Stimulated activated CD8-positive, alpha-beta memory T cell treated with anti-CD3 and anti-CD28 coated beads, Interleukin-2, amount 100 ng/mL, for 1 hour (primary cell): ENCODE measurements at places on chromosomes 5 and 9.

GRCh38 chr5:179262126-179262920, 82.9 kb downstream of the ADAMTS2 start:
- no peak for DNase-seq

DNA sequence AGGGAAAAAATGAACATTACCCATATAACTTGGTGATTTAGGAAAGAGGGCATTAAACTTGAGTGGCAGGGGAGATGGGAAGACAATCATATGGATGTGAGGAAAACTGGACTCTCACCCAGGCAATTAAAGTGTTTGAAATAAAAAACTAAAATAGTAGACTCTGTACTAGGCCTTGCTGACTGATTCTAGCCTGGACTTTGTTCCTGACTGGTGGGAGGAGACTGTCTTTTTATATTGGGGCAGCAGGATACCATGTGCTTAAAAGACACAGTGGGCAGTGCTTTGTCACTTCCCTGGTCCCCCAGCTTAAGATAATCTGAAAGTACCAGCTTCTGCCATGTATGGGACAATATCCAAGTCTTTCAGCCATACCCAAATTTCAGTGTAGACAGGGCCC, 107.0 kb downstream of the ACTL7B start:
- no peak for DNase-seq

- DNase-seq: no peak
Observed at GRCh38 chr9:14779566-14780022, 57.1 kb upstream of the CER1 start.

GRCh38 chr5:15243301-15244020, 256.5 kb upstream of the FBXL7 start:
- no peak for DNase-seq

DNA sequence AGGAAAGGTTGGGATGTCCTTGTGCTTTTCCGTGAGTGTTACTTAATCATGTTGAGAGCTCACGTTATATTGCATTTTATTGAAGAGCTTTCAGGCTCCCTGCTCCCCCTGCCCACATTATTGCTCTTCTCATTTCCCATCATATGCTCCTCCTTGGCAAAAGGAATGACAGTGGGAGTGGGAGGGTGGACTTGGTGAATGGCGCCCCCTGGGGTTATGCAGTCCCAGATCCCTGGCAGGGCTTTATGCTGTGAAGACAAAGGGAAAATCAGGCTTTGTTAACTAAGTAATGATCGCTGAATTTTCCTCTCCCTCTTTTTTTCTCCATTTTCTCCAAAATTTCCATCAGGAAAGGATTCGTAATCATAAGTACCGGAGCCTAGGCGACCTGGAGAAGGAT, 166.6 kb downstream of the SMARCA2 start:
- no peak for DNase-seq

- DNase-seq: no peak
Observed at GRCh38 chr5:118371973-118372831, 616.1 kb downstream of the DTWD2 start.

GRCh38 chr5:18393565-18394442, 759.5 kb downstream of the TAF11L14 start:
- DNase-seq: no peak

- DNase-seq: no peak
Observed at GRCh38 chr5:14560091-14560595, 21.4 kb upstream of the OTULINL start.

DNA sequence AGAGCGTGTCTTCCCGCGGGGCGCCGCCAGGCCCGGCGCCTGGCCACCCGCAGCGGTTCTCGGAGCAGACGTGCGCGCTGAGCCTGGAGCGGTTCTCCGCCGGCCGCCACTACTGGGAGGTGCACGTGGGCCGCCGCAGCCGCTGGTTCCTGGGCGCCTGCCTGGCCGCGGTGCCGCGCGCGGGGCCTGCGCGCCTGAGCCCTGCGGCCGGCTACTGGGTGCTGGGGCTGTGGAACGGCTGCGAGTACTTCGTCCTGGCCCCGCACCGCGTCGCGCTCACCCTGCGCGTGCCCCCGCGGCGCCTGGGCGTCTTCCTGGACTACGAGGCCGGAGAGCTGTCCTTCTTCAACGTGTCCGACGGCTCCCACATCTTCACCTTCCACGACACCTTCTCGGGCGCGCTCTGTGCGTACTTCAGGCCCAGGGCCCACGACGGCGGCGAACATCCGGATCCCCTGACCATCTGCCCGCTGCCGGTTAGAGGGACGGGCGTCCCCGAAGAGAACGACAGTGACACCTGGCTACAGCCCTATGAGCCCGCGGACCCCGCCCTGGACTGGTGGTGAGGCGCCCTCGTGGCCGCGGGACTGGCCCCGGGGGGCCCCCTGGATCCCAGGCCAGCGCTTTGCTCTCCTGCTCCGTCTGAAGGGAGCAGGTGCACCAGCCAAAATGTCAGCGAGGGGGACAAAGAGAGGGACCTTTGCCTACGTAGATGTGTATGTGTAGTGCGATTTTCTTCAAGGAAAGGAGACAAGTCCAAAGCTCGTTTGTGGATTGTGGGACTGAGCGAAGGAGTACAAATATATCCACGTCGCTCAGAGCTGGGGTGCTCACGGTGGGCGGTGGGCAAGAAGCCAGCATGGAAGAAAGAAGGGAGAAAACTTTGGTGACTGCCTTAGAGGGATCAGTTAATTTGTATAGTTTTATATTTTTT, 19.5 kb downstream of the BTNL9 start:
- no peak for DNase-seq

DNA sequence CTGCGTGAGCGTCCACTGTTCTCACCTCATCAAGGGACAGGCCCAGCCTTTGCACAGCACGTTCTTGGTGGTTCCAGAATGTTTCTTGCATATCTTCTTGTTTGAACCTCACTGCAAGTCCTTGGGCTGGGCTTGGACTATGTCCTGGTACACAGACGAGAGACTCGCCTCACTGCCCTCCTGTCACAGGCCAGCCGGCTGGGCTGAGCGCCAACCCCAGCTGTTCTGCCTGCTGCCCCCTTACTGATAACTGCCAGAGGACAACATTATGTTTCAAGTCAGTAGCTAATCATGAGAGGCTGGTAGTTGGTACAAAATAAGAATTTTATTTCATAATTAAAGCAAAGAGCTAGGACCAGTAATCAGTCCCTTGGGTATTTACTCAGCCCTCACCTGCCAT, 52.8 kb upstream of the LRRTM2 start:
- no peak for DNase-seq

- no peak for DNase-seq
Observed at GRCh38 chr9:94976077-94976476, 249.6 kb downstream of the AOPEP start.

DNA sequence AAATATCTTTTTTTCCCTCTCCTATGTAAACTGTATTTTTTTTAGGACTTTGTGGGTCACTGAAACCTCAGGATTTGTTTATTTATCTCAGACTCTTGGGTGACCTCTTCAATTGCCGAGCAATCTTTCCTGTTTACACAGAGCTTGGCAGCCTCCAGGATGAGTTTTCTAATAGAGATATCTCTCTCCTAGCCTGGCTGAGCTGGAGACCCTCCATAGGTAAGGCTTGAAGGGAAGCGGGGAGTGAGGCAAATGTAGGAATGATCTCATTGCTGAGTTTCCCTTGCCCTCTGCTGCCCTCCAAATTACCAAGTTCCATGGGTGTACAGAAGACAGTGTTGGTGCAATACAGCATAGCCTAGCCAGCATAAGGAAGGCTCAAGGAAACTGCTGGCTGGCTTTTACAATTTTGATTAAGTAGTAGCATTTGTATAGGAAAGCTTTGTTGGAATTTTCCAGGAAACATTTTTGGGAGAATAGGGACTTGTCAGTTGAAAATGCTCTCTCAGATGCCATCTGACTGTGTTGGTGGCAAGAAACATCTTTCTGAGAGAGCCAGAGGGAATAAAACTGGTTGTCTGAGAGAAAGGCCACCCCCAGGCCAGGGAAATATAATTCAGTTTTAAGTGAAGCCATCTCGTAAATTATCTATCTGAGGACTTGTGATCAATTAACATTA, 116.0 kb downstream of the NMUR2 start:
- DNase-seq: no peak

GRCh38 chr5:173534031-173534430, 82.4 kb downstream of the BOD1 start:
- no peak for DNase-seq

- DNase-seq: no peak
Observed at GRCh38 chr5:35478856-35479682, 138.6 kb upstream of the SPEF2 start.

DNA sequence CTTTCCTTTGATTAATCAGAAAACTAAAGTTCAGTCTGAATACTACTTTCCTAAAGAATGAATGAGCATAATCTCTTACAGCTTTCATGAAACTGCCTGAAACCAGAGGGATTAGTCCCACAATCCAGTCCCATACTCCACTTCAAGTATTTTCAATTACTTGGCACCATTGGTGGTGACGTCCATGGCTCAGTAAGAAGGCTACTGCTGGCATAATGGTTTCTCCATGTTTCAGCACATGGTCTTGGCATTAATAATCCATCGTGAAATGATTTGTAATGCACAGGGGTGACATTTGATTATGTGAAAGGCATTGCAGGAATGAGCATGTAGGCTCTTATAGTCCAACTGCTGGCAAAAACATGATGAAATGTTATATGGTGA, 23.4 kb downstream of the LIX1 start:
- no peak for DNase-seq

DNA sequence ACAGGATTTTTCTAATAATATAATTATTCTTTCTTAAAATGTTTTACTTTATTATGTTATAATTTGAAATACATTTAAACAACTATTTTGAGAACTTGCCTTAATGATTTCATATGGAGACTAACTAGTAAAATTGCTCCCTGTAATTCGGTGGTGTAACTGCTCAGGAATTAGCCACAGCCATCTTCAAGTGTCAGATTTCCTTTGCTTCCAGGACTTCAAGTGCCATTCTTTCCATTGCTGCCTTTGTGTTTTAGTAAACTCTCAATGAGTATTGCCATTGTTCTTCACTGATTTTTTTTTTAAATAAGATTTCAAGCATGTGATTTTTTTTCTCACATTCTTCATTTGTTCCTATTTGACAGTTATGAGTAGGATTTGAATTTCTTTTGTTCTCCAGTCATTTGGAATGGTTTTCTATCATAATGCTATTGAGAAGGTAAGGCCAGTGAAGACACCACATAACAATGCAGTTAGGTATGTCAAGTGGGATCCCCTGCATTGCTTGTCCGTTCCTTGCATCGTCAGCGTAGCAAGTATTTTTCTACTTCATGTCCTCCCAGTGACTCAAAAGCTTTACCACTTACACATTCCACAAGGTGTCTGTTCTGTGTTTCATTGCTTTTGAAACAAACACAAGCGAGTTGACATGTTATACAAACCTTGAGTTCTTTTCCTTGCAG, 83.7 kb downstream of the LNPEP start:
- DNase-seq: no peak

GRCh38 chr9:80556631-80557030, 984.9 kb downstream of the TLE4 start:
- no peak for DNase-seq

GRCh38 chr5:53792338-53792737, 231.9 kb downstream of the NDUFS4 start:
- DNase-seq: no peak

- DNase-seq: no peak
Observed at GRCh38 chr5:164600274-164600673, 1094.9 kb downstream of the MAT2B start.
